ENCODE measurements at places on chromosomes 3 and 15.

GRCh38 chr15:61681038-61681418 lies 379.2 kb downstream of the VPS13C start:
- no peak for DNase-seq

DNA sequence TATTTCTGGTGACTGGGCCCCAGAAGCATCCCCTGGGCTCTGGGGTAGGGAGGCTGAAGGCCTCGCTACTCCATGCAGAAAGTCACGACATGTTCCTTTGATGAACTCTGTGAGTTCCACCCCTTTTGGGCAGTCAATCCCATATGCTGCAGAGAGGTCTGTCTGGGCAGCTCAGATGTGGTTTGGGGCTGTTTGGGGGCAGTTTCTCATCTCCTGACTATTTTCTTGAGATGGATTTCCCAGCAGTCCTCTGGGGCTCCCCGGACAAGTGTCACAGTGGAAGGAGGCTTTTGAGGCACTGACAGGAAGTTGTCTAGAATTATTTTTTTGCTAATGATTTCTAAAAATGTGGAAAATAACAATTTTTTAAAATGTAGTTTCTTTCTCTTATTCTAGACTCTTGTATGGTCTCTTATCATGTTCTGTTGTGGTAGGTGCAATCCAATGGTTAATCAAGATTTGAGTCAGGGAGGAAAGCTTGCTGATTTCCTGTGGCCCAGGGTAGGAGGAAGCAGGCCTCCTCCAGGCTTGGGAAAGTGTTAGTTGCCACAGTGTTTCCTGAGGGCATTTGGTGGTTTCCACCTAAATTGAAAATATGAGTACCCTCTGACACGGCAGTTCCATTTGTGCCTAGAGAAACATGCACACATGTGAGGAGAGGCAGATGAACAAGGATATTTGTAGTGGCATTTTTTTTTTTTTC lies 19.9 kb upstream of the TATDN2 start:
- DNase-seq = peak; percentile 41

DNA sequence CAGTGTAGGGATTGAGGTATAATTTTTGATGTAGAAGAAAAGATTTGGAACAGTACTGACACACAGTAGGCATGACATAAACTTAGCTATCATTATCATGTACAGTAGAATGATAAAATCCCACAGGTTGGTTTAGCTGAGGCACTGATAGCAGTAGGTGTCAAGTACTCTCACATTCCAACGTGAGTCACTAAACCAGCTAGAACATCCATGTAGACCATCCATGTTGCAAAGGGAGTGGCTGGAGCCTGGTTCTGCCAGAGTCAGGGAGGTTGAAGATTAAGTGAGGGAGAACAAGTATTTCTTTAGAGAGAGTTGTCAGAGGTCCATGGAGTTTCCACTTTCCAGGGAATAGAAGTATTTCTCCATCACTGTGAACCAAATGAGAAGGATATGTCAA lies 157.2 kb upstream of the TMEM108 start:
- DNase-seq = no peak

- no peak for DNase-seq
Observed at GRCh38 chr3:129520960-129521359, 7.5 kb upstream of the RHO start.

- DNase-seq = no peak
Observed at GRCh38 chr3:52269776-52270175, 8.7 kb downstream of the WDR82 start.
